Fibroblast of skin of left quadriceps (primary cell): ENCODE measurements at places on chromosomes 2 and 18.

GRCh38 chr2:165452327-165452726, 17.2 kb upstream of the CSRNP3 start:
- no peak for DNase-seq

DNA sequence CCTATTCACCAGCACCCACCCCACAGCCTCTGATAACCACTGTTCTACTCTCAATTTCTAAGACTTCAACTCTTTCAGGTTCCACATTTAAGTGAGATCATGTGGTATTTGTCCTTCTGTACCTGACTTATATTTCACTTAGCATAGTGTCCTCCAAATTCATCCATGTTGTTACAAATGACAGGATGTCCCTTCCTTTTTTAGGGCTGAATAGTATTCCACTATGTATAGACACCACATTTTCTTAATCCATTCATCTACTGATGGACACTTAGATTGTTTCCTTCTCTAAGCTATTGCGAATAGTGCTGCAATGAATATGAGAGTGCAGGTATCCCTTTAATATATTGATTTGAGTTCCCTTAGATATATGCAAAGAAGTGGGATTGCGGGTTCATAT, 100.1 kb downstream of the EVA1A start:
- DNase-seq, result no peak

GRCh38 chr2:176758426-176758825, 454.2 kb upstream of the HNRNPA3 start:
- DNase-seq, result no peak

DNA sequence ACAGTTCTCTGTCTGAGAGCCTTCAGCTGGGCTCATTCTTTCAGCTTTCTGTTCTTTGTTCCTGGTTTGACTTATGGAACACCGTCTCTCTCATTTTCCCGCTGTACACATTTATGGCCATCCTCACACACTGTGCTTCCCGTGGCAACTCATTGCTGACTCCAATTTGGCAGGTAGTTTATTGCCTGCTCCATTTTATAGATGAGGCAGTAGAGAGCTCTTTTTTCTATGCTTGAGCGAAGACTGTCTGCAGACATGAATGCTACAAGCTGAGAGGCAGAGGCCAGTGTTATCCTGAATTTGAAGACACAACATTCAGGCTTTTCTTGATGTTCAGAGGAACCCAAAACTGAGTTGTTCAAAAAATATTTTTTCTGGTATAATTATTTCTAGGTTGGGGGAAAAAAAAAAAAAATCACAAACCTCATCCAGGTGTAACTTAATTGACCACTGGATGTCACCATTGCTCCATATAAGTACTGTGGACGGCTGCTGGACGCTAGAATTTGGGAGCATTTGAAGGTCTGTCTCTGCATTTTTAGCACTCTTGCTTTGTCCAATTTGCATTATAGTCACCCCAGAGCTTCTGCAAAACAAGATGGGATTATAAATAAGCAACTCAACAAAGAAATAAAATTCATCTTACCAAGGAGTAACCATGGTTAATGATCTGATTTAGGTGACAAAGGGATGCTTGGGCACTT, 83.5 kb downstream of the HRH4 start:
- DNase-seq, result no peak

GRCh38 chr18:62499263-62499650, 23.6 kb upstream of the ZCCHC2 start:
- no peak for DNase-seq

- DNase-seq, result no peak
Observed at GRCh38 chr2:16104949-16105668, 164.8 kb downstream of the MYCN start.

DNA sequence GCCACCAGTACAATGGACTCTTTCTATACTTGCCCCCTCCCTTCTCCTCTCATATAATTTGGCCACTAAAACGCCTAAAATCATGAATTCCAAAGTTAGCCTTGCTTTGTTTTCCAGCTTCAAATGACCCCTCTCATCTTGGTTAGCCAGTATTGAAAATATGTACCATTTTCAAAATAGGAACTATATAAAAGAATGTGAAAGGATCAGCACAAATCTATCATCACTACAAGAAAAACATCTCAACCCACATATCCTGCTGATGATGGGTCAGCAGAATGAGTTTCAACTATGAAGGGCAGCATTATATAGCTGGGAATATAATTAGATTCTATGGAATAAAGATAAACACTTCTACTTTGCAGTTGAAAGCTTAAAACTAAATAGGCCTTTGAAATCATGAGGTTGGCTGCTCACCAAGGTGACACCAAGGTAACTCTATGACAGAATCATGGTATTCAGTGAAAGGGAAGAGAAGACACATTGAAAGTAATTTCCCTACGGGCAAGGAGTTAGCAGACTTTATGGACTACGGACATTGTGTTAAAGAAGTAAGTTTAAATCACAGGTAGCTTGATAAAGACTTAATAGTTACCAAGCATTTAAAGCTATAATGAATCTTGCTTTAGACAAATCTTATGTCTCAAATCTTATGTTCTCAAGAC, 873.0 kb downstream of the CPS1 start:
- DNase-seq, result no peak

- DNase-seq, result peak; percentile 42
Observed at GRCh38 chr2:119544939-119545475, 758 bp downstream of the CFAP221 start.

DNA sequence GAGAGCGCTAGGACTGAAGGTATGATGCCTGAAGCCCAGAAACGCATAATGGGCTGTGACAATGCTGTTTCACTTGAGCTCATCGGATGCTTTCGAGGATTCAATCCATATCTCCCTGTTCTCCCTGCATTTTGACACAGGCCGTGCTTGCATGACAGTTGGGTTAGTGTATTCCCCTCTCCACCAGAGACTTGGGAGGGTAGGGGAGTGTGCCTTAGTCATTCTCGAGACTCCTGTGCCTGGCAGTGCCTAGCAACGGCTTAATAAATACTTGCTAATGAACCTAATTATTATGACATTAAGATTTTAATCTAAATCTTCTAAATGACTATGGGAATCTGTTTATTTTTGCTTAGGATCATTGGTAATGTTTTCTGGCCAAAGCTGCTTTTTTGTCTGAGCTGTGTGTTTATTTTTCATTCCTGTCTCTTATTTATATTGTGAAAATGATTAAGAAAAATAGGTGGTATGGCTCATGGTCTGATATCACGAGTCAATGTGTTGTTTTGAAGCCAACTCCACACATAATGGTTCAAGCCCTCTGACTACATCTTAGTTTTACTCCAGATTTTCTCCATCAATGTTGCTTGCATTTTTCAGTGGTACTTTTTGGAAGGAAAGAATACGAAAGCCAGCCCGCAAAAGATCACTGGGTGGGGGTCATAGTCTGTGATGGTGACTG, 61.3 kb downstream of the NEDD4L start:
- DNase-seq, result no peak

GRCh38 chr2:95122197-95122551, 566 bp upstream of the MRPS5 start:
- DNase-seq, result no peak

- DNase-seq, result no peak
Observed at GRCh38 chr2:154546341-154546740, 152.2 kb upstream of the KCNJ3 start.

- DNase-seq, result no peak
Observed at GRCh38 chr2:201680743-201681142, 17.7 kb downstream of the MPP4 start.

DNA sequence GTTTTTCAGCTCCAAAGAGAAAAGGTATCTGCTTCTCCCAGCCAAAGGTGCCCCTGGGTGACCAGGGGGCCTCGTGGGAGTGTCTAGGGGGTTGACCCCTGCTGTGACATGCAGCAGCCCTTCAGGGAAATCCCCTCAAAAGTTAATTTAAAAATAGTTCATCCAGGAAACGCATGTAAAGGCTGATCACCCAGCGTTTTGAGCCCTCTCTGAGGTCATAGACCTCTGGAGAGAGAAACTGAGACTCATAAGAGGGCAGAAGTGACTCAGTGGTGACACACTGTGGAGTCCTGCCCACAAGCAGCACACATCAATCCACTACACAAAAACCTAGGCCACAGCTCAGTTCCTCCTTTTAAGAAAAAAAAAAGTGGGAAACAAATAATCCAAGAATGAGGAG, 11.9 kb downstream of the GAL3ST2 start:
- no peak for DNase-seq

DNA sequence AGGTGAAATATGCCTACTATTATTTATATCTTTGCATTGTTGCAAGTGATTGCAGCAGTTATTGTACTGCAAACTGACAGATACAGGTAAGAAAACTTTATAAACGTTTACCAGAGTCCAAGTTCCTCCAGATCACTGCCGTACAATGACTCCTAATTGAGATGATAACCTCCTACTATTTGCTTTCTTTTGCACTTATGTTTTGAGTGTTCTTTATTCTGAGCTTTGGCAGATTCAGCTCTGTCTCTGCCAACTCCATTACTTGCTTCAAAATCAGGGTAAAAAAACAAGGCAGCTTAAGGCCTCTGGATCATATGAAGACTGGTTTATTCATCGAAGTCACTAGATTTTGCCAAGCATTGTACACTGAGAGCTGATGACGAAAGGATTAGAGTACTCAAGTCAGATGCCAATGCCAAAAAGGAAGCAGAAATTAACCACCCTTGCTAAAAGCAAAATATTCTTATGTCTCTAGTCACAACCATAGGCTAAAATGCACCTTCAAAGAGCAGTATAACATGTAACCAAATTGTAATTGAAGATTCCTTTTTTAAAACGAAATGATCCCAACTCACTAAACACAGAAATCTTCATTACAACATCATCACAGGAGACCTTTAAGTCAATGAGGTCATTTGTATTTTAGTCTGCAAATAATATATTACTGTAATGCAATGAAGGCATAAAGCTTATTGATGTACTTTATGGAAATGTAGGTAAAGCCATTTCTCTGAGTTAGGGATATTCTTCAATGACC, 10.5 kb upstream of the IKZF2 start:
- DNase-seq, result no peak

DNA sequence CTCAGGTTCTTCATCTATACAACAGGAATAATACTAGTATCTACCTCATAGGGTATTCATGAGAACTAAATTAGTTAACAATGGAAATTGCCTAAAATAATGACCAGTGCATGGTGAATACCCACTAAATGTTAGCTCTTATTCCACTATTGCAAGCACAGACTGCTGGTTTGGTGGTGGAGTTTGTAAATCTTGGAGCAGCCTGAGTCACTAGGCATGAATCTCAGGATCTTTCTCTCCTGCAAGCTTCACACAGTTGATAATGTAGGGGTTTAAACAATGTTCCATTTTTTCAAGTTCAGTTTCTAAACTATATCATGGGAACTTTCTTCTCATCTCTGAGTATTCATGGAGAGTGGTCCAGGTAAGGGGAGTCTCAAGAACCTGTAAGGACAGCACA, 84.0 kb downstream of the OSR1 start:
- DNase-seq, result no peak

DNA sequence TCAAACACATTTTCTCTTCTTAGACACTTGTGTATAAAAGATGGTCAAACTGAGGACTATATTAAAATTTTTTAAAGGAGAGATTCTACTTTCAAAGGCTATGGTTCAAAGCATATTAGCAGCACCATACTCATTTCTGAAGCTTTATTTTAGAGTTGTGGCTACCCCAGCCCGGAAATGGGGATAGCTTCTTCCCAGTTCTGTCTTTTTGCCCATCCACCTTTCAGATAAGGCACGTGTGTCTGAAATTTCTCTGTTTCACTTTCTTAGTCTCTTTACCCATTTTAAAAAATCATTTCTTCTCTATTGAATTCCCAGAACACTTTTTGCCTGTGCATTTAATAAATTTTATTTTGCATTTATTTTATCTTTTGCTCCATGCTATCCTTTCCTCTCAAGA, 431.5 kb downstream of the RNF144A start:
- DNase-seq, result no peak

GRCh38 chr2:39434233-39434897, 2.7 kb downstream of the MAP4K3 start:
- DNase-seq, result no peak

GRCh38 chr18:25805939-25806338, 284.5 kb downstream of the SS18 start:
- DNase-seq, result no peak

DNA sequence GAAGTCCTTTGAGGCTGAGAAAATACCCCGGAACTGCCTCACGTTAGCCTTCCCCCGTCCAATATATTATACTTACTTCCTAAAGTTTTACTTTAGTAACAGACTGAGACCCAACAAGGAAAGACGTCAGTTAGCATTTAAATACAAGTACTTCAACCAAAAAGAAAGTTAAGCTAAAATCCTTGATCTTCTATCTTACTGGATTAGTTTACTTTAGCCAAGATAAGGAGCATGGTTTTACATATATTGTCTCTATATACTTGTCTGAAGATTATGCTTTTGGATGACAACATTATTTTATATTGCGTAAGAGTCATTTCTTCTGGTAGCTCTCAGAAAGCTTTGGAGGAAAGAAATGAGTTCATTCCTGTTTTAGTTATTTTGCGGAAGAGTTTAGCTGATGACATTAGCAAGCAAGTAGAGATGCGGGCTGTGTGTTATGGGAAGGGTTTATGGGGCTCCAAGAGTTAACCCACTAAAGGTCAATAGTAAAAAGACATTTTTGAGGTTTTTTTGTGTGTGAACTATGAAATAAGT, 532.9 kb downstream of the ZNF516 start:
- DNase-seq, result no peak

DNA sequence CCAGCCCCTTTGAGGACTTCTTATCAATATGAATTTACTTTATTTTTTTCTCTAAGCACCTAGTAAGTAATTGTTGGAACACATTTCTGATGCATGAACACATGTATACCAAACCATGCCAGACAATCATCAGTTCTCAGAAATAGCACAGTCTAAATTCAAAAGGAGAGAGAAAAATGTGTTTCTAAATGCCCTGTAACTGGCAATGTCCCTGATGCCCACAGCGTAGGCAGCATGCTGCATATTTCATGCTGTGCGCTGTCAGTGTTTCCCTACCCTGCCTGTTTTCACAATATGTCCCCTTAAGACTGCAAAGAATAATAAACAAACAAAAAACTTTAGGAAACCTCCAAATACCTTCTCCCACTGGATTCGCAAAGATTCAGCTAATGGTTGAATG, 881.0 kb upstream of the CHAC2 start:
- DNase-seq, result no peak

DNA sequence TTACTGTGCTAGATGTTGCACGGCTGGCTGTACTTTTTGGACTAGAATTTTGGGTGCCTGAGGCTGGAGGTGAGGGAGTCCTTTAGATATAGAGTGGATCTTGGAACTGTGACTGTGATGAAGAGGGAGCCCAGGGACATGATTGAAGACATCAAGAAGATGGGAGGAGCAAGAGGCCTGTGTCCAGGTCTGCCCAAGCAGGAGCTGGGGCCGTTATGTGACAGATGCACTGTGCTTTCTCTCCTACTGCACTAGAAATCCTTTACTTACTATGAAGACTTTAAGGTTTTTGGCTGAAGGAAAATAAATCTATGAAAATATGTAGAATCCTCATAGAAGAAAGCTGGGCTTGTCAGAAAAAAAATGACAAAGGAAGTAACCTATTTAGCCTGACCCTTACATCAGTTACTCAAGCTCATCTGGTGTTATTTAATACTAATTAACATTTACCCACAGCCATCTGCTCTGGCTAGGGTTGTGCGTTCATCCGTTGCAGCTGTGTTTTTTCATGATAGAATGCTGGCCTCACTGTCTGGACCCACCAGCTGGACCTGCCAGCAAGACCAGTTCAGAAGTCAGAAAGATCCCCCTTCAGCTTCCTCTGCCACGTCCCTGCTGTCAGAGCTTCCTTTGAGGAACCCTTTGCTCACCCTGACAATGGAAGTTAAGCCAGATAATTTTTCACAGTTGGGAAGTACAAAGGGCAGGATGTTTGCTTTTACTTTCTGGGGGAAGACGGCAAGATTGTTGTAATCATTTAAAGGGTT, 16.7 kb downstream of the TSN start:
- no peak for DNase-seq

- DNase-seq, result no peak
Observed at GRCh38 chr2:71886241-71886640, 261.4 kb downstream of the CYP26B1 start.
